Activated T-helper 9 cell treated with anti-CD3 and anti-CD28 coated beads, Interleukin-2, amount 50 U/mL, for 16 hours (primary cell): ENCODE measurements at places on chromosomes 4 and X.

DNA sequence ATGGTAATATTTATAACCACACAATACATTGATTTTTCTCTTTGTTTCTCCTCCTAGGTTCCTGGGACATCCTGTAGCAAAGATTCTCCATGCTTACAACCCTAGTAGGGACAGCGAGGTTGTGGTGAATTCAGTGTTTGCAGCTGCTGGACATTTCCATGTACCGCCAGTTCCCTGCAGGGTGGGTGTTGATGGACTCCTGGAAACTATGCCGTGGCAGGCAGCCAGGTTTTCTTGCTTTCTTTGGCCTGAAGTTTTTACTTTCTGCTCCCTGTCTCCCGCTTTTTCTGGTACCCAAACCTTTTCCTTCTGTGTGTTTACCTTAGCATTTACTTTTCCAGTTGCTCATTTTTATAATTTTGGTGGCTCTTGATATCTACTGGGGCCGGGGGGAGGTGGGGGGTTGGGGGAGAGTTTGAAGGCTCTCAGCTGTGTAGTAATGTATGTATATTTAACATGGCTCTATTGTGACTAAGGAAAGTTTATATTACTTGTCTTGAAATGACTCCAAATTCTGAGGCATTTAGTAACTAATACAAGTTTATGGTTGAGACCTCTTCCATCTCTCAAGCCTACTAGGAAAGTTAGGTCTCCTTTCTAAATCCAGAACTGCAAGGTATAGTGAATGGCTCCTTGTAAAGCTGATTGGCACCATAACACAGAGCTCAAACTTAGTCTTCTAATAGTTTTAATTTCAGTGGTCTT, 89.7 kb downstream of the TMEM131L start:
- no peak for DNase-seq

GRCh38 chr4:65893957-65894755, 223.9 kb upstream of the EPHA5 start:
- no peak for DNase-seq

GRCh38 chr4:164410401-164410800, 343.5 kb upstream of the SMIM31 start:
- DNase-seq, result no peak

- DNase-seq, result no peak
Measured at GRCh38 chr4:27206009-27206408, 345.4 kb downstream of the STIM2 start.

GRCh38 chrX:43962636-43963035, 10.6 kb downstream of the NDP start:
- DNase-seq, result no peak

- no peak for DNase-seq
Measured at GRCh38 chr4:110618581-110619462, 4.1 kb downstream of the PITX2 start.

GRCh38 chr4:141497627-141498026, 138.8 kb upstream of the IL15 start:
- DNase-seq, result no peak

GRCh38 chrX:100076031-100076430, 334.0 kb downstream of the PCDH19 start:
- no peak for DNase-seq
